ENCODE measurements at places on chromosomes 16 and 17. TPM values are rescaled to one million over a fixed set of nuclear protein-coding genes. Genes with fewer than 3 reads are reported as not detected.

DNA sequence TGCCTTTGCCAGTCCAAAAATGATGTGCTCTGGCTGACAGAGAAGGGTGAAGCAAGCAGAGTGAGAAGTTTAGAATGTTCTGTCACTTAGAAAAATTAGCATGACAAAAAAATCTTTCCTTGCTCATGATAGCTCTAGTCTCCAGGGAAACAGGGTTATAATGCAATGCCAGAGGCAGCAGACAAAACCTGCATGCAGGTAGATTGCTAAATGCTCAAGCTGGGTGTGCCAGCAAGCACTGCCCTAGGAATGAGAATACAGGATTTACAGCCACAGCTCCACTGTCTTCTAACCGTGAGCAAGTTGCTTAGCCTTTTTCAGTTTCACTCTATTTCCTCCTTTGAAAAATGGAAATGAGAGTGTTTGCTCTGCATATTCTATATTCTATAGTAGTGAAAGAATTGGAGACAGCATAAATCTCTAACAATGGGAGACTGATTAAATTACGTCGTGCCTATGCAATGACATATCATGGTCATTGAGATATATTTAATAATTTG is 516.6 kb upstream of the C16orf82 start:
- no peak for DNase-seq

The TBX21 gene
- 0.49 TPM for total RNA-seq

DNA sequence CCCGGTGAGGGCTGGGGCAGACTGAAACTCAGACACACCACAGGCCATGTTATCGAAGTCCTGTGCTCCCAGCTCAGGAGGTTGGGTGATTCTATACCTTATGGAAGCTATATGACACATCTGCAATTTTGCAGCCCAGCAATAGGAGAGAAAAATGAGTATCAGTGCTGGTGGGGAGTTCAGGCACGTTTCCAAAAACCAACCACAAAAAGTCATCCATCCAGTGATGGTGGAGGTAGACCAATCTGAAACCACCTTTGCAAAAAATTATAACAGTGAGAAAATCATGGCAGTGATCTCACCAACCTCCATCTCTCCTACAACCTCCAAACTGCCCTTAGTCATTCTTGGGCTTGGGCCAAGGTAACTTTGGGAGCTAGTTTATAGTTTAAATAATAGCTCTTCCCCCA is 327.9 kb downstream of the SLC39A11 start:
- no peak for DNase-seq

The MT3 gene
- total RNA-seq = 3.6 TPM

Data from colonic mucosa (tissue), 4 donors.